Stimulated activated CD8-positive, alpha-beta memory T cell treated with anti-CD3 and anti-CD28 coated beads, Interleukin-4, amount 100 ng/mL, for 1 hour (primary cell): ENCODE measurements at places on chromosomes 4 and X.

- DNase-seq, result no peak
Observed at GRCh38 chrX:42047886-42048285, 124.5 kb upstream of the CASK start.

GRCh38 chr4:175745329-175745728 lies 66.7 kb downstream of the GPM6A start:
- no peak for DNase-seq

GRCh38 chr4:139934708-139935195 lies 219.2 kb downstream of the MAML3 start:
- no peak for DNase-seq

- no peak for DNase-seq
Observed at GRCh38 chr4:32748498-32748897, 2028.3 kb downstream of the PCDH7 start.

DNA sequence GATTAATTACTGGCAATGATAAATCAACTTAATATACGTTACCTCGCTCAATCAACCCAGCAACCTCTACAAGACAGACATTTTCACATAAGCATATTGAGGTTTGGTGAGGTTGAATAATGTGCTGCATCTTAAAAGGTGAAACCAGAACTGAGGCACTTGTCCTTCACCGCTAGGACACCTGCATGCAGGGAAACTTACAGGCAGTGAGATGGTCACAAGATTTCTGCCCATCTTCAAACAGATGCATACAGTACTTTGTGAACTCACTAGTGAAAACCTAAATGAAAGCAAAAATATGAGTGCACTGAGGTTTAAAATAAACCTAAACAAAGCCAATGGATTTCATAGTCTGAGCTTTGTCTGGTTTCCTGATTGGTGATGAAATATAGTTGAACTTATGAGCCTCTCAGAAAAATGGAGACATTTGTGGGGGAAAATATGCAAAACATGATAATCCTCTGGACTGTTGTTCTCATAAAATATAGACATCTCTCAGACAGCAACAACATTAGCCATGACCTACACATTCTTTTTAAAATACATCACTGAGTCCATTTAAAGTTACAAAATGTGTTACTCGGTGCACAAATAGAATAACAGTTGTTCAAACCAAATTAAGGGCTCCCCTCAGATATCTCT lies 20.9 kb upstream of the PRSS12 start:
- DNase-seq, result no peak

DNA sequence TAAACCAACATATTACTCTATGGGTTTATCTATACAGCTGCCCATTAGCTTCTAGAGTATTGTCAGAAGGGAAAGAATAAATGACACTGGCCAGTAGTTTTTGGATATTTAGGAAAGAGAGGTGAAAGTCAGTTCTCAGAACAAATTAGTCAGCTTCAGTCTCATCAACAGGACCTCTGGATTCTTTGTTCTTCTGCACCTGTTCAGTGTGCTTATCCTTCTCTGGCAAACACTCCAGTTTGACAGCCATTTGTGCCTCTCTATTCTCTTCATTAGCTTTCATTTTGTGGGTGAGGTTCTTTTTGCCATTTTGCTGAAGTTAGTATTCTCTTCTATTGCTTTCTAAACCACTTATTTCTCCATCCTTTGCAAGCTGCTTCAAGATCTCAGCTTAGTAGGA lies 107.0 kb downstream of the PCDH18 start:
- DNase-seq, result no peak

- no peak for DNase-seq
Observed at GRCh38 chr4:48879561-48880442, 26.8 kb downstream of the OCIAD2 start.
